PC-9 (cell line): ENCODE measurements at places on chromosomes 12 and 14. TPM values are rescaled to one million over a fixed set of nuclear protein-coding genes. Genes with fewer than 3 reads are reported as not detected.

GRCh38 chr12:65836419-65837197 lies 12.3 kb downstream of the HMGA2 start:
- H3K27ac ChIP-seq = peak overlapping the region; percentile 30
- H3K4me1 ChIP-seq = 0 out of 2 replicates have a peak, but pooled peaks cover under 1% of the 10 kb centered on the region
- no peaks in the 10 kb centered on the region for H3K27me3 ChIP-seq
- H3K4me3 ChIP-seq = no peak overlapping the region
- peaks cover 37% of the 10 kb centered on the region for H3K36me3 ChIP-seq

SIX4 gene
- 31.0 and 35.7 TPM in 2 replicates for total RNA-seq

KRT78 gene
- 1.5 and 1.7 TPM in 2 replicates for total RNA-seq

C12orf50 gene
- total RNA-seq = not detected in 2 replicates

GZMH gene
- total RNA-seq = not detected in 2 replicates

SBNO1 gene
- 31.9 and 43.1 TPM in 2 replicates for total RNA-seq

- DNase-seq = no peak
- H3K4me1 ChIP-seq = peaks cover 28% of the 10 kb centered on the region
- H3K4me3 ChIP-seq = no peak overlapping the region
- H3K27ac ChIP-seq = peak overlapping the region; percentile 67
These were observed 48.5 kb downstream of the BAZ2A start for GRCh38 chr12:56581418-56582145.

DNA sequence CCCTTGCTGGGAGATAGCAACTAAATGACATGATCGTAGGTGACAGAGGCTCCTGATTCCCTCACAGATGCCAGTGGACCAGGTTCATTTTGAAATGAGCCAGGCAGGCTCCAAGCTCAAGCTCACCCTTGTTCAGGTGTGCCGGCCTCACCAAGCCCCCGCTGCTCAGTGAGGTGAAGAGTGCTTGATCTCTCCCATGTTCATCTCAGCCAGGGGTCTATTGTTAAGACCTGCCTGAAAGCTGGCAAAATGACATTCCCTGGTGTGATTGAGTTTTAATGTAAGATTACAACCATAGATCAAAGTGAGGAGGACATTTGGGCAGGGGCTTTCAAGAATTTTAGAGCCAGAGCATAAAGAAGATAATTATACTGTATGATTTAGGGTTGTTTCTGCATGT lies 497.9 kb downstream of the EGLN3 start:
- no peaks in the 10 kb centered on the region for H3K4me1 ChIP-seq
- no peak overlapping the region for H3K4me3 ChIP-seq
- no peaks in the 10 kb centered on the region for H3K36me3 ChIP-seq
- DNase-seq = no peak
- H3K27ac ChIP-seq = no peak overlapping the region

DNA sequence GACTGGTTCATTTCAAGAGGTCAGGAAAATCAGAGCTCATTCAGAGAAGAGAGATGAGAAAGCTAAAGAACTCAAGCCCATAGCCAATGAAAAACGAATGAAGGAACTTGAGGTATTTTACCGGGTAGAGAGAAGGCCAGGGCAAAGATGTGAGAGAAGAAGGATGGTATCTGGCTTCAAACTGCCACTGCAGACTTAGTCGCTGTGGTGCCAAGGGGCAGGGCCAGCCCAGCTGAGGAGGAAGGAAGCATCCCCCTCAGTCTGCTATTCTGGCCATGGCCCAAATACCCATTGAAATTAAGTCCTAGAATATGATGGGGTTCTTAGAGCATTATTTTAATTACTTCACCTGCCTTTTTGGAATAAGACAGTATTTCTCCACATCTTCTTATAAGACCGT lies 69.2 kb downstream of the ANO2 start:
- no peak for DNase-seq
- no peak overlapping the region for H3K4me3 ChIP-seq
- no peak overlapping the region for H3K27ac ChIP-seq
- no peaks in the 10 kb centered on the region for H3K36me3 ChIP-seq
- H3K4me1 ChIP-seq = no peaks in the 10 kb centered on the region

DNA sequence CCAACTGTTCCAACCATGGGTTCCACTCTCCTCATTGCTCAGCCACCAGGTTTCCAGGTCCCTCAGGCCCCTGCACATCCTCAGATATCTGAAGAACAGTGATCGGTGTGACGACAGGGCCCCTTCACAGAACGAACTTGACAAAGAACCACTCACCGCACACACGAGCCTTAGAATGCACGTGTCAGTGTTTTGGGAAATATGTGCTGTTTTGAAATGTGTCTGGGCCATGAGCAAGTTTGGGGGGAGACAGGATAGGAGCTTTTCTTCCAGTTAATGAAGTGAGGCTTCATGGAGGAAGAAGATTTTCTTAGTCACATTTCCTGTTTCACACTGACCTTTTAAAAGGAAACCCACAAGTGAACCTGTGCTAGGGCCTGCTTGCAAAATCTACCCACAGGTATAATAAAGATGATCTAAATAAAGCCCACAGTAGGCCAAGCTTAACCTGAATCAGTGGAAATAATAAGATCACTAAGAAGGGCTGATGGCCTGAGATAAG lies 58.6 kb downstream of the ZFP36L1 start:
- H3K4me3 ChIP-seq = no peak overlapping the region
- peaks cover 6% of the 10 kb centered on the region for H3K4me1 ChIP-seq
- H3K27ac ChIP-seq = no peak overlapping the region
- H3K36me3 ChIP-seq = no peaks in the 10 kb centered on the region
- DNase-seq = no peak
- H3K27me3 ChIP-seq = no peaks in the 10 kb centered on the region

TEX52 gene
- total RNA-seq = not detected in 2 replicates

GRCh38 chr14:37588667-37588955 lies 6.4 kb downstream of the FOXA1 start:
- peaks cover 21% of the 10 kb centered on the region; the same call in 1 of the 2 replicates for H3K36me3 ChIP-seq
- peak overlapping the region; percentile 94 for H3K4me3 ChIP-seq
- no peaks in the 10 kb centered on the region for H3K27me3 ChIP-seq

DNA sequence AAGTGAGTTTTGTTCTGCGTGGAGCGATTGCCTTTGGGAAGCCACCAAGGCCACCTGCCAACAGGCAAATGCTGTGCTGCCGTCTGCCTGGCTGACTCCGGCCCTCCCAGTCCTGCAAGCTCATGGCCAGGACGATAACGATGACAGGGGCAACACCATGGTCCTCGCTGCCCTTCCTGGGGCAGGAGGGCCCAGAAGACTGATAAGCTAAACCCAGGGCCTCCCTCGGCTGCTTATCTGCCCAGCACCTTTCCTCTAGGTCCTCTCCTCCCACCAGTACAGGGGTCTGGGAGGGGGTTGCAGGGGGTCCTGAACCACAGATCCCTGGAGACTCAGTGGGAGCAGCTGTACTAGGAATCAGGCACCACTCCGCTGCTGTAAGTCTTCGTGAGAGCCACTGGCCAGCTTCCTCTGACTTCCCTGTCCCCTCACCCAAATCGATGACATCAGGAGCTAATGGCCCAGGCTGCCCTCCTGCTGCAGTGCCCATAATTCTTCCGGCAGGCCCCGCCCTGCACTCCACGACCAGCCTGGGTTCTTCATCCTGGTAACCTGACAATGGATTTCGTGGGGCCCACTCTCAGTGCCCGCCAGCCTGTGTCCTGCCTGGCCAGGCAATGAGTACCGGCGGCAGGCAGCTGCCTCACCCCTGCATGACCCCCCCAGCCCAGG lies 5.1 kb downstream of the ANKRD9 start:
- DNase-seq = no peak
- no peaks in the 10 kb centered on the region for H3K27me3 ChIP-seq
- H3K36me3 ChIP-seq = no peaks in the 10 kb centered on the region
- H3K27ac ChIP-seq = no peak overlapping the region
